EH (cell line): ENCODE measurements at places on chromosomes 16 and 17.

- DNase-seq = no peak
Measured at GRCh38 chr16:28980929-28981328, 3.9 kb upstream of the LAT start.

- DNase-seq = no peak
Measured at GRCh38 chr16:83792391-83792790, 15.4 kb upstream of the HSBP1 start.

DNA sequence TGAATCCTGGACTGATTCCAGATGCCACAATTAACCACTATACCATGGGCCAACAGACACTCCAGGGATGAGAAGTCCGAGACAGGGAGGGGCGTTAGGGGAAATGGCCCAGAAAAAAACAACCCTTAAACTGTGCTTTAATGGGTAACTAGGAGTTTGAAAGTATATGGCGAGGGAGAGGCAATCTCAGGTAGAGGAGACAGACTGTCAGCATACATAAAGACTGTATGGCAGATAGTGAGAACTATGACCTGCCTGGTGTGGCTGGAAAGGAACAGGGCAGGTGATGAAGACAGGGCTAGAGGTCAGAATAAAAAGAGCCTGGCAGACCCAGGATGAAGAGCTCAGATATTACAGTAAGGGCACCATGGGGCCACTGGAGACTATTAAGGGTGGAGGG is 8.1 kb downstream of the ZZEF1 start:
- DNase-seq = no peak

GRCh38 chr16:89785523-89786155 is 30.8 kb downstream of the FANCA start:
- DNase-seq = no peak

DNA sequence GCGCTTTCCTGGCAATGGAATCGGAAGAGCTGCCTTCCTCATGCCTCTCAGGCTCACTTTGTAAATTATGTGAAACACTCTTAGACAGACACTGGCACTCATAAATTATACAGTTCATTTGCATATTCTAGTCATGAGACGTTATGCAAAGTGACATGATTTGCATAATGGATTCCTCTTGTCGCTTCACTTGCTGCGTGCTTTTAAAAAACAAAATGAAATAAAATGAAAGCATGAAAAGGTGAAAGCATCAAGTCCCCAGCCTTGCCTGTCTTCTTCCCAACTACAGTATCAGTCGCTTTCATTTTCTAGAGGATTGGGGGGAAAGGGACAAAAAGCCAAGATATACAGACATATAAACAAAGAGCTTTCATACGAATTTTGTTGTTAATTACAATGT is 252.8 kb upstream of the PMFBP1 start:
- no peak for DNase-seq

- no peak for DNase-seq
Measured at GRCh38 chr16:58842156-58842555, 108.0 kb upstream of the GOT2 start.

GRCh38 chr16:80666378-80667250 is 125.8 kb downstream of the DYNLRB2 start:
- DNase-seq = no peak

- no peak for DNase-seq
Measured at GRCh38 chr16:21235199-21235585, 1.7 kb downstream of the ANKS4B start.

DNA sequence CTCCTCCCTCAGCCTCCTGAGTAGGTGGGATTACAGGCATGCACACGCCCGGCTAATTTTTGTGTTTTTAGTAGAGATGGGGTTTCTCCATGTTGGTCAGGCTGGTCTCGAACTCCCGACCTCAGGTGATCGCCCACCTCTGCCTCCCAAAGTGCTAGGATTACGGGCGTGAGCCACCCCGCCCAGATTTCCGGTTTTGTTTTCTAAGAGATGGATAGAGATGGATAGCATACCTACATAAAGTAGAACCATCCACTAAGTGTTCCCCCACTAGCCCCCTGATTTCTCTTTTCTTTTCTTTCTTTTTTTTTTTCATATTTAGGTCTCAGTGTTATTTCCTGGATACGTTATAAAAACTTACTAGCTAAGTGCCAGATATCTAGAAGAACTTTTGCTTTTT is 2.0 kb downstream of the WSB1 start:
- DNase-seq = peak; percentile 17

DNA sequence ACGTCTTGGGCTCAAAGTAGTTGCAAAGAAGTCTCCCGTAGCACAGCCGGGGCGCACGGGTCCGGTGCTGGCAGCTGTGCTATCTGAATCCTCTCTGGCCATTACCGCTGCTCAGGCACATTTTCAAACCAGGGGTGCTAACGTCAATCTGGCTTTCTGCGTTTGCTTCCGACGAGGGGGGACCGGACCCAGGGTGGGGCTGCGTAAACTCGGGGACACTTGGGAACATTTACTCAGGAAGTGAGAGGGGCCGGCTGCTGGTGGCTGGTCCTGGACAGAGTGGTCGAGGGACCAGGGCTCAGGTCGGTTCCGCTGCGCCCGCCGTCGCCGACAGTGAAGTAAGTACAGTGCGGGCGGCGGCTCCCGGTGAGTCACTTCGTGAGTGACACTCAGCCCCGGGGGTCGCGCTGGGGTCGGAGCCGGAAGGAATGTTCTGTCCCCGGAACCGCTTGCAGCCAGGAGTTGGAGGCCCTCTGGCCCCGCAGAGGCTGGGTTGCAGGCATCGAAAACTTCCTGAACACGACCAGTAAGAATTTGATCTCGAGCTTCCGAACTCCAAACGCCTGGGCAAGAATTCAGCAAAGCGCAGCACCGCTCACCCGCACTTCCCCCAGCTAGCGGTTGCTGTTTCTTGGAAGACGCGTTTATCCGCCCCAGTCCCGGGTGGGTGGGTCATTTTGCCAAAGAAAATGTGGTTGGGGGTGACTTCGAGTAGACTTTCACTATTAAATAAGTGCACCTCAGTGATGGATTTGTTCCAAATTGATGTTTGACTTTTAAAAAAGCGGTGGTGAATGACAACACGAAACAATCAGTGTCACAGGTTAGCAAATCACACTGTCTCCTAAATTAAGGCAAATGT is 1.4 kb upstream of the HS3ST3B1 start:
- peak; percentile 59 for DNase-seq

DNA sequence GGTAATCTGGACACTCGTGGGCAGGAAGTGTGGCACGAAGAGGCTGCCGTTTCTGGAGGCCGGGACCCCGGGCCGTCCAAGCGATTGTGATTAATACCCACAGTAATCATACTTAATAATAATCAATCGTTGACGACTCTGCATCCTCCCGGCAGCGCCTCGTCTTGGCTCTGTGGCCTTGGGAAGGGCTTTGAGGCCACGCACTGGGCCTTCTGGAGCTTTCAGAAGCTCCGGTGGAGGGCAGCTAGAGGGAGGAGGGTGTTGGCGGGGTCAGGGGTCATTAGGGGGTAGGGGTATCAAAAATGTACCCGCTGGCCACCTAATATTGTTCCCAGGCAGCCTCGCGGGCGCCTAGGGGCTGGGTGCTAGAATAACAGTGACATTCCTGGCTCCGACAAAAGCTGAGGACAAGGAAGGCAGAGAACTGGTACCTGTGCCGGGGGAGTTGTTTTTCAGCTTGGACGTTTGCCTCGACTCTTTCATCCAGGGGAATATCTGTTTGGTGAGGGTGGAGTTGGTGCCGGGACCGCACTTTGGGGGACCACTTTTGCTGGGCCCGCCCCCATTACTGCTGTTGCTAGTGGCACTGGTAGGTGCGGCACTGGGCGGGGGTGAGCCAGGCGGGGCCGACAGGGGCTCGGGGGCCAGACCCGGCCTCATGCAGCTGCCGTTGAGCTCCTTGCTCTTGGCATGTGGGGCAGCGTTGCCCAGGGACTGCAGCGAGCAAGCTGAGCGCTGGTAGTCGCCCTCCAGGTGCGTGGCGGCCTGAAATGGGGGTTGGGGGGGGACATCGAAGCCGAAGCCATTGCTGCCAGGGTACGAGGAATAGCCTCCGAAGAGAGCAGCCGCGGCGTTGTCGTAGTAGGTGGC is 6.9 kb upstream of the HOXB2 start:
- no peak for DNase-seq

GRCh38 chr17:17870247-17870646 is 33.5 kb upstream of the SREBF1 start:
- no peak for DNase-seq

DNA sequence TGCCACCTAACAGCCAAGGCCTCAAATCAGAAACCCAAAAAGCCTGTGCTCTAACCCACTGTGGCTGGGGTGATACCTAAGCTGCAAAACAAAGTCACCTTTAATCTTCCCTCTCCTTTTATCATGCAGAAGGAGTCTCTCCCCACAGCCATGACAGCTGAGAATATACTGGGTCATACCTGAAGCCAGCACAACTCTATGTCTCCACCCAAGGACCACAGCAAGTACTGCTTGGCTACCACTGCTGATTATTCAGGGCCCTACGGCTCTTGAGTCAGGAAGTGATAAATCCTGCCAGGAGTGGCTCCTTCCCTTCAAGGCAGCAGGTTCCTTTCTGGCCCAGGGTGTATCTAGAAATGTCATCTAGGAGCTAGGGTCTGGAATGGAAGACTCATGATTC is 151.5 kb upstream of the TOM1L1 start:
- no peak for DNase-seq

DNA sequence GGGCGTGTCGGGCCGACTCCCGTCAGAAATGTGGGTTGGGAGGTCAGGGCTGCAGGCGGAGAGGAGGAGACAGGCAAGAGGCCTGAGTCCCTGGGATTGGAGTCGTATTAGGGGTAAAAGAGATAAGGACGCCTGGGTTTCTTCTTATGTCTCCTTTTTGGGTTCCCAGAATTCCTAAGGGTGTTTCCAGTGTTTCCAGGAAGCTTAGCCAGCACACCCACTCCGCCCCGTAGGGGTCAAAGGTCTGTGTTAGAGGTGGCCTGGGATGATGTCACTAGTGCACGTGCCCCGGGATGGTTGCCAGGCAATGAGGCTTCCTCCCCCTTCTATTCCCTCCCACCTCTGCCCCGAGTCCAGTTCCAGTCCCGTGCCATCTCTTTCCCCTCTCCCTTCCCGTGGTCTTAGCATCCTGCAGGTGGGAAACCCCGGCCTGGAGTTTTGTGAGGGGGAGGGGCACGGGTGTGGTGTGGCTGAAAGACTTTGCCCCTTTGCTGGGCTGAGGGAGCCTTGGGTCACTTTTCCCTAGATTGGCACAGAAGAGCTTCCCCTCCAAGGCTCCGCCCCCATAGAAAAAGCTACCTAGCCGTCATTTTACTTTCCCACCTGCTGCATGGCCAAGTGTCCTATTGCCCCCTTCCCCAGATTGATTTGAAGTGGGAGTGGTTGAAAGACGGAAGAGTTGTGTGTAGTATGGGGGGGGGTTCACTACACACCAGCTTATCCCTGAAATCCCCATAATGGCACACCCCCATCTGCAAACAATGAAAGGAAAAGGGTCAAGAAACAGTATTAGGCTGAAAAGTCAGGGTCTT is 2.8 kb downstream of the KDM6B start:
- peak; percentile 97 for DNase-seq

DNA sequence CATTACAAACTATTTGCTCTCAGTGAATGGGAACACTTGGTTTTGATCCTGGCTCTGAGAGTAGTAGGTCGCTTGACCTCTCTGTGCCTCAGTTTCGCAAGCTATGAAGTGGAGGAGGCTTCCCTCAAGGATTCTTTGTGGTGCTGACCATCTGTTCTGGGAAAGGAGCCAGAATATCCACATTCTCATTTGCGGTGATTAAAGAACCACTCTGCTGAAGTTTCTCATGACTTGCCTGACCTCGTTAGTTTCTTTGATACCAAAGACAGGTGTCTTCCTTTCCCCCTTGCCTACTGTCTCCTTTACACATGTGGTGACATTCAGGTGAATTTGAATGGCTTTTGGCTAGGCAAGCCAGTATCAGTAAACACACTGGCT is 116.0 kb downstream of the SNX29 start:
- DNase-seq = peak; percentile 91

- DNase-seq = no peak
Measured at GRCh38 chr17:1473841-1474240, 17.8 kb upstream of the CRK start.

- DNase-seq = no peak
Measured at GRCh38 chr16:84735849-84736586, 36.2 kb downstream of the USP10 start.

- peak; percentile 68 for DNase-seq
Measured at GRCh38 chr16:3961449-3961849, 80.9 kb upstream of the CREBBP start.

GRCh38 chr16:66389256-66390176 is 23.0 kb downstream of the CDH5 start:
- DNase-seq = no peak

DNA sequence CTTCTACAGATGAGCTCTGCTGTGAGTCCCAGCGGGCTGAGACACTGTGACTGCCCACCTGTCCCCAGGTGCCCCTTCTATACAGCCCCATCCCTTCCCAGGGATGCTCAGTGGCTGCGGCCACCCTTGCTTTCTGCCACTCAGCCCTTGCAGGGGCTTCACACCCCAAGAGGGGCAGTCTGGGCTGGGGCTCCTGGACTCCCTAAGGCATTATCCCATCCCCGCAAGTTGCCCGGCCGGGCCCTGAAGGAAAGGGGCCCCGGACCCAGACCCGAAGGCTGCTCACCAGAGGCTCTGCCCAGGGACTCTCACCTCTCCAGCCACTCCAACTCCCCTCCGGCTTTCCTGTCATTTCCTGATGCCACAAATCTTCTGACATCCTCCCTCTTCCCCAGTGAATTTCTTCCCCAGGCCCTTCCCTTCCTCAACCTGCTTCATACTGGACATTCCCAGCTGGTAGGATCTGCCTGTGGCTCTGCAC is 88.5 kb upstream of the TOB1 start:
- DNase-seq = no peak

DNA sequence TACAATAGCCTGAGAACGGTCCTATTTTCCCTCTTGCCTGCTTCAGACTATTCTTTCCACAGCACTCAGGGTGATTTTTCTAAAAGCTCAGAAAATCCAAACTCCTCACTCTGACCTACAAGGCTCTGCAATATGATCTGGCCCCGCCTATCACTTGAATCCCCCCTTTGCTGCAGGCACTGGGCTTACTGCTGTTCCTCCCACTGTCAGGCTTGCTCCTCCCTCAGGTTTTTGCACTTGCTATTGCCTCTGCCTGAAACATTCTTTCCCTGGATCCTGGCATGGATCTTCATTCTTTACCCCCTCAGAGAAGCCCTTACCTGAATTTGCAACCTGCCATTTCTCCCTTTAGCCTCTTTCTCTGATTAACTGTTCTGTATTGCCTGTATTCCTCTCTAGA is 52.3 kb downstream of the RPGRIP1L start:
- DNase-seq = no peak

GRCh38 chr16:4332623-4333307 is 16.9 kb downstream of the GLIS2 start:
- no peak for DNase-seq

- DNase-seq = peak; percentile 67
Measured at GRCh38 chr16:50234771-50235556, 31.4 kb upstream of the ADCY7 start.

DNA sequence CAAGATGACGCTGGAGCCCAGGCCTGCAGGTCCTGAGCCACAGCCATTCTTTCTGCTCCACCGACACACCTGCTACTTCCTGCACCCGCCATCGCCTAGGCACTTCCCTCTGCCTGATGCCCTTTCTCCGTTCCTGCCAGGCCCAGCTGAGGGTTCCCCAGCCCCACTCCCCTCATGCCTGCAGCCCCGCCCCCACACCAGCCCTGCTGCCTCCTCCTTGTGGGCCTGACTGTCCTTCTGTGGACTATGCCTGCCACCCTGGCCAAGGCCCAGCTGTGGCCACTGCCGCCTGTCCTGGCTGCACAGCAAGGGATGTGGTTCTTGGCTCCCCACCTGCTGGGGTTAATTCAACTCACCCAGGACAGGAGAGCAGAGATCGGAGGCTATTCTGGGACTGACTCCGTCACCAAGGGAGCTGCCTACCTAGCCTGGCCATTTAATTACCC is 7.5 kb downstream of the NATD1 start:
- DNase-seq = no peak
